GM12864 (cell line): ENCODE measurements at places on chromosomes 2 and 18.
A peak's percentile ranks its signal among the peaks of the same experiment; 100 is the strongest.

DNA sequence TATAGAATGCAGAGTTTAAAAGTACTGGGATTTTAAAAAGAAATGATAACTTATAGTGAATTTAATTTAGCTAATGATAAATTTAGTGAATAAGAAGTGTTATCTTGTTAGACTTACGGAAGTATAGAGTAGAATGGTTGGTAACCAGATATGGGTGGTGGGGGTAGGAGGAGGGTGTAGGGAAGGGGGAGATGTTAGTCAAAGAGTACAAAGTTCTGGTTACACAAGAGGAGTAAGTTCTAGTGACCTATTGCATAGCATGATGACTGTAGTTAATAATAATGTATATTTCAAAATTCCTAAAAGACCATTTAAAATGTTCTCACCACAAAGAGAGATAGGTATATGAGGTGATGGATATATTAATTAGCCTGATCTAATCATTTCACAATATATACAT, 184.8 kb upstream of the STON1 start:
- DNase-seq: no peak

- DNase-seq: no peak
These were observed 63.8 kb downstream of the SETBP1 start for GRCh38 chr18:44744161-44745121.

DNA sequence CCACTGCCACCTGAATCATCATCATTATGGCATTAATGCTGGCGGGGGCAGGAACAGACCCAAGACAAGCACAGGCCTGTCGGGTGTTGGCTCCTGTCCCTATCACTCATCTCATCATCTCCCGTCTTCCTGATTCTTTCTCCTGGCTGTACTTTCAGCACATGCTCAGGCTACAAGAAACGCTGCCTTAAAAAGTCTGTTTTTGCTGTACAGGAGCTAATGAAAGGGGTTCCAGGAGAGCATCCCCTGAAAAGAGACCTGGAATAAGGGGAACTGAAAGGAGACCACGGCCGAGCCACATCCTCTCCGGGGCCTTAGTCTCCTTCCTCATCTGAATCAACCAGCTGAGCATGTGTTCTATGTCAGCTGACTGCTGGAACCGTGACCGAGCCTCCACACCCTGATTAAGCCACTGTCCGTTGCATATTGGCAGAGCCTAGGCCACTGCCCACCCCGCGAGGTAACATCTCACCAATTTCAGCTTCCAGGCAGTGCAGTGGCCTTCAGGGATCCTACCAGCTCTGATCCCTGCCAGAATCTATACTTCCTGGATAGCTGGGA, 62.6 kb downstream of the DNMT3A start:
- DNase-seq: peak; percentile 71

DNA sequence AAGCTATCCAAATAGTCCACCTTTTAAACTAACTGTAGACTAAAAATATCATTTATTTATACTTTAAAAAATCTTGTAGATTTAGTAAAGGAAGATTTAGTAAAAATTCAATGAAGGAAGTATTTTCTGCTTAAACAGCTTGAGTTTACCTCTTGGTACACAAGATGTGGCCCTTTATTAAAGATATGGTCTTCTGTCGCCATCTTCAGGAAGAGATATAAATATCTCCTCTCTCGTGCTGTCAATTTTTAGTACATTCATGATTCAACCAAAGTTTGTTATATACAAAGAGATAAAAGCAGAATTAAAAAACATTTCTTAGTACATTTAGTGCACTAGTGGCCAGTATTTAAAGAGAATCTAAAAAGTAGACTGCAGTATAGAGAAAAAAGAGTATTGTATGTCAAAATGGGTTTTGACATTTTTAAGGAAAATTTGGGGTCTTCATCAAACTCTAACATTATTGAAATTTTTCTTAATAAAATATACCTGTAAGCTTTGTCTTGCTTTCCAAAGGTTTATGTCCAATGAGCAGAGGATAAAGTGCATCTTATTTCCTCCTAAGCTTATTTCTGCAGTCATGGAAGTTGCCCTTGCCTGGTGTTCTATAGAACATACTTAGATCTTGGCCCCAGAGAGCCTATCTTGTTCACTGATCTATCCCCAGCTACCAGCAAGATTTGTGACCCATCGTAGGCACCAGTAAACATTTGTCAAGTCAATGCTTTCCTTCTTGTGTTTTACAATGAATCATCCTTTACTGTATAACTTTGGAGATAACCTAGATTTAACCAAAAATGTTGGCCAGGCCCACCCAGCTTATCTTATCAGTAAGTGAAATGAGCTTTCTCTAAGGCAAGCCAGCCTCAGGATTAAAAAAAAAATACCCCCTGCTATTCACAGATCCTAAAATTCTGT, 18.5 kb upstream of the EML6 start:
- DNase-seq: no peak

- no peak for DNase-seq
These were observed 167.4 kb upstream of the MAP3K20 start for GRCh38 chr2:172908275-172908674.

- no peak for DNase-seq
These were observed 80.1 kb downstream of the KCNS3 start for GRCh38 chr2:17958466-17959092.

GRCh38 chr2:24652265-24653182, 140.7 kb downstream of the PTRHD1 start:
- no peak for DNase-seq

GRCh38 chr2:134041877-134042276, 212.0 kb upstream of the MGAT5 start:
- no peak for DNase-seq

DNA sequence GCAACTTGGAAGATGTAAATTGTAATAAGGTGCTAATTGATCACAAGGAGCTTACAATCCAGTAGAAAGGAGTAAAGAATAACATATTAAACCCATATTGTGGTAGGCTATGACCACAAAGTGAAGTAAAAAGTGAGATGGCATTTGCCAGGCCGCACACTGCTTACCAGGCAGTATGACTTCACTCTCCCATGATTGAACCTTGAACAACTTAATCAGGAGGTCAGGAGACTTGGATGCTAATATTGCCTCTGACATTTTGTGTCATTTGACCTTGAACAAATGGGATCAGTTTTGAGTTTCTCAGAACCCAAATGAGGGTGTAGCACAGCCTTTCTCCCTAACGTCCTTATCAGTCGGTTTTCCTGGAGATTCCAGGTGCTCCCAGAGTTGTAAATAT, 44.0 kb downstream of the SLC9A2 start:
- no peak for DNase-seq

- no peak for DNase-seq
These were observed 58.9 kb upstream of the ZNF516 start for GRCh38 chr18:76553715-76554546.
